ENCODE measurements at places on chromosomes 4 and X.

- DNase-seq: no peak
Observed at GRCh38 chrX:135605906-135606305, 85.4 kb downstream of the INTS6L start.

DNA sequence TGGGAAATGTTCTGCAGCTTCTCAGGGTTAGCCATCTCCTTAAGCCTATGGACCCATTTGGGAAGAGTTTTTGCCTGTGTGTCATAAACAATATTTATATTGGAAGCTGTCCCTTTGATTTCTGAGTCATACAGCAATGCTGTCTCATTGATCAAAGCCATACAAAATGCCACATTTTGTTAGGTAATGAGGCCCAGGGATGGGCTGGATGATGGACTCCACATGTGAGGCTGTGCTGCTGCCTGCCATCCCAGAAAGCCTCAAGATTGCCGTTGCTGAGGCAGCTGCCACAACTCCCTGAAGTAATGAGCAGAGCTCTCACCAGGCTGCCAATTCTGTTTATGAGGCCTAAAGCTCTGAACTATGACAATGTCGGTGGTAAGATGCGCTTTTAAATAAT is 12.2 kb upstream of the GJB1 start:
- DNase-seq: no peak

DNA sequence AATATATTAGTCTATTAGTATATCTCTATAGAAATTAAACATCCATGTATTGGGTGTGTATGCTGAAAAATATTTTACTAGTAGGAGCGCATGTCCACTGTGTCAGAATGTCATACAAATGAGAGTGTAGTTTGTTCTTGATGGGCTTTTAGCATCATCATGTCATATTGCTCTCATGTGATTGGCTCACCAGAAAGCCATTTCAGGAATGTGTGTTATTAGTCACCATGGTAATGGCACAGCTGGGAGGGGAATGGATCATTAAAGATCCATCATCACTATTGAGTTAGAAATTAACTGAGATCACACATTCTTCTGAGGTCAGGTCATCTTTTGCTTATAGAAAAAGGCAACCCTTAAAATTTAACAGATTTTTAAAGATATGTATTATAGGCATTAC is 77.3 kb downstream of the PHEX start:
- DNase-seq: no peak

DNA sequence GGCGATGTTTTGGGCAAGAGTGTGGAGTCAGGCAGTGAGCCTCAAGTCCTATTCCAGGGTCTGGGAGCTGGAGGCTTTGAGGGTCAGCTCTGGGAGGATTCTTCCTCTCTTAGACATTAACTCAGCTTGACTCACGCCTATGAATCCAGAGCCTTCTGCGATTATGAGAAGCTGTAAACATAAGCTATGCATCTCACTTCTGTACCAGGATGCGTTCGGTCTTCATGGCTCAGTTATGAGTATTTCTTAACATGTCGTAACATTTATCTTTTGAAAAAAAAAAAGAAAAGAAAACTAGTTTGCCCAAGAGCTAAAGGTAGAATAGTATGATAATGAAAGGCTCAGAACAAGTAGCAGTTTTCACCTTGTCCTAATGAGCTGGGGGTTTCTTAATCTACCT is 4.6 kb downstream of the SHROOM2 start:
- DNase-seq: no peak

- DNase-seq: no peak
Observed at GRCh38 chrX:71106427-71106826, at the start of gene CXorf65. Gene CXorf65 (minus strand): TSS chrX:71106740. CDS start chrX:71106556, 184 bp downstream.

DNA sequence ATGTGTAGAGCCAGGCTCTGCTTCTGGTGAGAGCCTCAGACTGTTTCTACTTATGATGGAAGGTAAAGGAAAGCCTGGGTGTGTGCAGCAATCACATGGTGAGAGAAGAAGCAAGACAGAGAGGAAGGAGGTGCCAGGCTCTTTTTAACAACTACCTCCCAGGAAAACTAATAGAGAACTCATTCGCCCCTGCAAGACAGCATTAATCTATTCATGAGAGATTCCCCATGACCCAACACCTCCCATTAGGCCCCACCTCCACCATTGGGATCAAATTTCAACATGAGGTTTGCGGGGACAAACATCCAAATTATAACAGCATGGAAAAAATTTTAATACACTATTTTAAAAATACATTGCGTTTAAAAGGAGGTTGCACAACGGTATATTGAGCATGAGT is 24.7 kb upstream of the GRIA3 start:
- DNase-seq: no peak
